ENCODE measurements at places on chromosomes 7 and 10.

- no peak for DNase-seq
Measured at GRCh38 chr10:63752318-63752717, 231.1 kb downstream of the REEP3 start.

GRCh38 chr7:20411372-20411771 lies 80.7 kb downstream of the ITGB8 start:
- no peak for DNase-seq

- no peak for DNase-seq
Measured at GRCh38 chr7:29140873-29141468, 5.4 kb downstream of the CPVL start.

- DNase-seq = no peak
Measured at GRCh38 chr7:3260401-3260715, 40.7 kb upstream of the SDK1 start.

- no peak for DNase-seq
Measured at GRCh38 chr10:33326933-33327332, 7.5 kb downstream of the NRP1 start.
